ENCODE measurements at places on chromosomes 1 and 21.

GRCh38 chr1:219076326-219076937, 97.2 kb upstream of the LYPLAL1 start:
- no peak for DNase-seq

GRCh38 chr1:26788836-26789611, 1.3 kb downstream of the PIGV start:
- DNase-seq = peak; percentile 89

- no peak for DNase-seq
Observed at GRCh38 chr1:164707868-164708331, 148.9 kb downstream of the PBX1 start.

GRCh38 chr1:200972985-200973742, 50.4 kb downstream of the KIF21B start:
- no peak for DNase-seq

DNA sequence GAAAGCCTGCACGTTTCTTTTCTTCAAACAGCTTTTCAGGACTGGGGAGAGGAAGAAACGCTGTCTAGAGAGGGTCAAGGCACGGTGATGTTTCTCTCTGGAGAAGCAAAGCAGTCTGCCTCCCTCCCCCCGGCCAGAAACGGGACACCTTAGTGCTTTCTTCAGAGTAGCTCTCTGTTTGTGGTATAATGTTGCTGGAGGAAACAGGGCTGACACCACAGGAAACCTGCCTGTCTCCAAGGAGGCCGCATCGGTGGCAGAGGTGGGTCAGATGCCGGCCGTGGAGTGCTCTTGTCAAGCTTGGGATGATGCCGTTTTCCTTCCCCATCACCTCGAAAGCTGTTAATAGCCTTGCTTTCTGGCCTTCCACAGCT, 139.4 kb downstream of the DHRS3 start:
- DNase-seq = no peak

GRCh38 chr21:46475296-46475695, 16.6 kb downstream of the DIP2A start:
- DNase-seq = no peak

GRCh38 chr1:61120246-61120840, 38.0 kb downstream of the NFIA start:
- no peak for DNase-seq

DNA sequence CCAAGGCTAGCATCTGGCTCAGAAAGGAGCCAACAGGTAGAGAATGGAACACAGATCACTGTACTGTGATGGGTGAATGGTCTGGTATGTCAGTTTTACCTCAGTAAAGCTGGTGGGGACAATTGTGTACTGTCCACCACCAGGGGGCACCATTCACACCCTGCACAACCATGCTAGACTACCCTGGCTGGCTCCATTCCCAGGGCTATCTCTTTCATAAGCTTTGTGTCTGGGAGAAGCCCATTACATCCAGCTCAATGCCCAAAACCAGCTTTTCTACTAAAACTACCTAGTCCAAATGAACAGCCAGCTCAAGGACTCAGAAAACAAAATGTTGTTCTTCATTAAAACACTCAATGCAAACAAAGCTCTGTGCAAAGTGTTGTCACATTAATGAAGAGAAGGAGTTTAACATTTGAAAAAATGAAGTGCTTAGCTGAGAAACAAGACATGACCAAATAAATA, 62.0 kb upstream of the RASAL2 start:
- peak; percentile 82 for DNase-seq

- DNase-seq = peak; percentile 54
Observed at GRCh38 chr21:44760376-44760775, 41.2 kb downstream of the UBE2G2 start.
